Stimulated activated CD4-positive, alpha-beta T cell treated with anti-CD3 and anti-CD28 coated beads, Interleukin-1b, Interleukin-23, amount 100 ng/mL, for 1 hour (primary cell): ENCODE measurements at places on chromosomes 11 and 22.

DNA sequence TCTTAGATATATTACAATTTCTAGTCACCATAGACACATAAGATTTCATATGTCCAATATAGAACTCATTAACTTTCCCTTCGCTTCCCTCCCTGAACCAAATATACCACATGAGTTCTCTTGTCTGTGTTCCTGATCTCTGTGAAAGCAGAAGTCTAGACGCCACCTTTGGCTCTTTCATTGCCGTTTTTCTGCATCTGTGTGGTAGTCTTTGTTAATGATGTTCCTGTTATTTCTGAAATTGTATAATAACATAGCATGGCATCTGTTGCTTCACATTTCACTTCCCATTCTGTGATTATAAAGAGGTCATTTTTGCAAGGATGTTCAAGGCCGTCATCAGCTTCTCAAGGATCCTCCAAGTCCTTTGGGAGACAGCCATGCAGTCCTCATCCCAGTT lies 58.5 kb downstream of the NCAM1 start:
- no peak for DNase-seq

GRCh38 chr11:116452461-116452860 lies 320.3 kb downstream of the BUD13 start:
- DNase-seq: no peak

GRCh38 chr22:17065433-17065832 lies 19.4 kb upstream of the IL17RA start:
- DNase-seq: no peak

DNA sequence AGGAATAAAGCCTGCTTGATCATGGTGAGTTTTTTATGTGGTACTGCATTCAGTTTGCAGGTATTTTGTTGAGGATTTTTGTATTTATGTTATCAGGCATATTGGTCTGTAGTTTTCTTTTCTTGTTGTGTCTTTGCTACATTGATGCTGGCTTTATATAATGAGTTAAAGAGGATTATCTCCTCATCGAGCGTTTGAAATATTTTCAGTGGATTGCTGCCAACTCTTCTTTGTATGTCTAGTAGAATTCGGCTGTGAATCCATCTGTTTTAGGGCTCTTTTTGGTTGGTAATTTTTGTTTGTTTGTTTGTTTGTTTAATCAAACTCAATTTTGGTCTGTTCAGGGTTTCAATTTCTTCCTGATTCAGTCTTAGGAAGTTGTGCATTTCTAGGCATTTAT lies 758.4 kb downstream of the KCNA4 start:
- no peak for DNase-seq

DNA sequence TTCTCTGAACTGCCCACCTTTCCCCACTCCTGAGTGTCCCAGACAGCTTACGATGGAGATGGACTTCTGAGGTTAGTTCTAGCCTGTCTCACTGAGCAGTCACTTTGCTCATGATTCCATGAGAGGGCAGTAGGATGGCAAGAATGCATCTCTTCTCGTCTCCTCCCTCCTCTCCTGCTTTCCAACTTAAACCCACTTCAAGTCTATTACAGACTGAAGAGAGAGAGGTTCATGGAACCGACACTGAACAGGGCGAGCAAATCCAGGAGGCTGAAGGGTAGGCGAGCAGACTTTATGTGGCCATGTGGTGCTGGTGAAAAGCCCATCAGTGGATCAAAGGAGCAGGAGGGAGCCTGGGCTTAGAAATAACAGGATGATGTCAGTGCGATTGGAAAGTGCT lies 38.6 kb downstream of the CEP164 start:
- DNase-seq: no peak
